ENCODE measurements at places on chromosomes 12 and 14.

GRCh38 chr12:22039361-22039760, 6.7 kb upstream of the CMAS start:
- DNase-seq = no peak

GRCh38 chr12:48980953-48981756, 3.0 kb downstream of the WNT1 start:
- DNase-seq = no peak

GRCh38 chr12:241266-241665, 21.4 kb downstream of the SLC6A13 start:
- no peak for DNase-seq

GRCh38 chr14:32233260-32233659, 30.2 kb upstream of the RNU6-8 start:
- no peak for DNase-seq

- DNase-seq = no peak
Observed at GRCh38 chr14:101755591-101756324, 5.8 kb upstream of the PPP2R5C start.

GRCh38 chr12:119674560-119674959, 6.6 kb downstream of the PRKAB1 start:
- no peak for DNase-seq

Measured in NCI-H526 (cell line).